ENCODE measurements at places on chromosomes 1 and 21.

- DNase-seq: no peak
Observed at GRCh38 chr1:219773110-219773509, 155.2 kb downstream of the SLC30A10 start.

GRCh38 chr1:162902416-162902815 is 41.4 kb upstream of the CCDC190 start:
- no peak for DNase-seq

DNA sequence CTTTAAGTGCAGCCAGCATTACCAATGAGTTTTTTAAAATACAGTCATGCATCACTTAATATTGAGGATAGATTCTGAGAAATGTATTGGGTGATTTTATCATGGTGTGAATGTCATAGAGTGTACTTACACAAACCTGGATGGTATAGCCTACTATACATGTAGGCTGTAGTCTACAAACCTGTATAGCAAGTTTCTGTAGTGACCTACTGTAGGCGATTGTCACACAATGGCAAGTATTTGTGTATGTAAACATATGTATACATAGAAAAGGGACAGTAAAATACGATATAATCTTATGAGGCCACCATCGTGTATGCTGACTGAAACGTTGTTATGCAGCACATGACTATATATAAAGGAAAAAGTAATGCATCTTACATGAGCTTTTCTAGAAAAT is 48.2 kb downstream of the RPE65 start:
- DNase-seq: no peak

GRCh38 chr1:23149114-23149513 is 19.5 kb downstream of the LUZP1 start:
- DNase-seq: no peak

DNA sequence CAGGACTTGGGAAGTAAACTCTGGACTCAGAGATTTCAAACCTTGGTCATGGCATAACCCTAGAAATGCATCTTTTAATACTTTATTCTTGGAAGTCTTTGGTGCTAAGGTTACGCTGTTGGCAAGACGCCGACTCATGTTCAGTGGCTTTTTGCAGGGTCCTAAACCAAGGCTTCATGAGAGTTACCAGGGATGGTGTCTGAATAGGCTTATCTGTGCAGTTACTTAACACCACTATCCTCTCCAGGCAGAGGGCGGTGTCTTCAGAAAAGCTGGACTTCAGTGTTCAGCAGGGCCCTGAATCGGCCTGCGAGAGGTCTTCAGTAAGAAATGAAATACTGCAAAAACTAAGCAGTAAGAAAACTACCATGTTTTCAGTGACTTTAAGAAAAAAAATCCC is 58.3 kb downstream of the SIM2 start:
- no peak for DNase-seq

GRCh38 chr1:183515002-183515689 is 42.8 kb downstream of the SMG7 start:
- no peak for DNase-seq

- no peak for DNase-seq
Observed at GRCh38 chr1:47675721-47676120, 237.9 kb downstream of the FOXD2 start.

DNA sequence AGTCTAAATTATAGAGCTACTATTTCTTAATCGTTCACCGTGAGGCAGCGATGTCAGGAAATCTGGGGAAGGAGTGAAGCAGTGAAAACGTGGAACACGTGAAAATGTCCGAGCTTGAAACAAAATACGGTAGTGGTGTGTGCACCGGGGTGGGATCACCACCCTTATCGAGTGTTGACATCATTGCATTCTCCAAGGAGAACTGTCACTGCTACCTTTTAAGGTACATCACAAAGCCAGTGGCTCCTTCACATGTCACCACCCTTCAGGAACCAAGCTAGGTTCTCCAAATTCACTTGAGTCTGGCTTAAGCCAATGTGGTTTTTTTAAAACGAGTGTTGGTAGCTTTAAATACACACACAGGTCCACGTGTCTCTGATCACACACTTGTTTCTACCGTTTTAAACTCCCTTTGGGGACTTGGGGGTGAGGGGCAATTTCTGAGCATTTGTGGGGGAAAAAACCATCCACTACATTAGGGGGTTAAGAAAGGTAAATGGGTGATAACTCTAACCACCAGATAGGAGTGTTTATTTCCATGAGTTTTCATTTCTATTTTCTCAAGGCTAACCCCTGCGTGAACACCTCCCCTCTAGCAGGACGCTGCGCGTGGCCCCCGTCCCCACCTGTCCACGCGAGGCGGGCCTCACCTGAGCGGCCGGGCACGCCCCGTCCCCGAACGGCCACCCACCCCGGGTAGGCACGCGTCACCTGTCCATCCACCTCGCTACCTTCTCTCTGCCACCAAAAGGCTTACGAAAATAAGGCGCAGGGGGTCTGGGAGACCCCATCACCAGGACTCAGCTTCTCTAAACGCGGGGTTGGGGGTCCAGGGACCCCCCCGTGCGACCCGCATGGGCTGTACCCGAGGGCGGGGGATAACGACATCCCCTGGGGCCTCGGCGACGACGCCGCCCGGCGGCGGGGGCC is 978 bp downstream of the PRDM15 start:
- DNase-seq: no peak

DNA sequence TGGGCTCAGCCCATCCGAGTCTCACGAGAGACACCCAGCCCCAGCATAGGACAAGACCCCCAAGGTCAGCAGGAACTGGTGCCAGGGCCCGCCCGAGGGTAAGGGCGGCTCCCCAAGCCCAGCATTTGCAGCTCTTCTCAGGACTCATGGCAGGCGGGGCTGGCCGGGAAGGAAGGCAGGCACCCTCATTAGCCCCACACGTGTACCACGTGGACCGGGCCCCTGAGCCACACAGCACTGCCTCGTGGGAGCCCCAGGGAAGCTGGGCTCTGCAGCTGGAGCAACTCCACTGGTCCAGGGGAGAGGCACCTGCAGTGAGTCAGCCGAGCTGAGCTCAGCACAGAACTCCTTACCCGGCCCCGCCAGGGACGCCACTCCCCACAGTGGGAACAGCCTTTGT is 97.7 kb upstream of the IFFO2 start:
- no peak for DNase-seq

DNA sequence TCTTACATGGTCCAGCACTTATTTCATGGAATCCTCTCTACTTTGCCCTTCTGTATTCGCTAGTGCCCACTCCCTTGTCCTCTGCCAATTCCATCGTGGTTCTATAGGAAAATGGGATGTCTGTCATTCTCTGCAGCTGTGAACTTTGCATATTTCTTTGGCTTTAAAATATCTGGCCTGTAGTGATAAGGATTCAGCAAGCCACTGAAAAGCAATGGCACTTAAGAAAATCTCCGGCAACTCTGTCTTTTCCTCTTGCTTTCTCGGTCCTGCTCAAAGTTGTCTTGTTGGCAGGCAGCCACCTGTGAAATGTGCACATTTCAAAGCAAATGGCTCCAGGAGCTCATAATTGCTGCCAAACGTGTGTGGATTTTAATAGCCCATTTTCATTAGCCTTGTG is 91.8 kb downstream of the CHD1L start:
- DNase-seq: no peak

DNA sequence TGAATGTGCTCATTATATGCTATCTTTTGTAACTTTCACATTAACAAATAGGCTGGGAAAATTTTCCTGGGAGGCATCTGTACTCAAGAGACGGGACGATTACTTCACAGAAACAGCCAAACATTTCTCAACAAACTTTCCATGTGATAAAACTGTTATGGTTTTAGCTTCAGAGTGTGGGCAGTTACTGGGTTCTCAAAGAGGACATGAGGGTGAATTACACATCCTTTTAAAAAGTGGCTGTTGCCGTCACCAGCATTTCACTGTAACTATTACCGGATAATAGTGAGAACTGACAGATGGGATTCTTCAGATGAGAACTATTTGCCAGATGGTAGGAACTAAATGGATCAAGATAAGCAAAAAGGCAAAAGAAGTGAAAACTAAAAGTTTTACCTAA is 109.1 kb downstream of the APP start:
- no peak for DNase-seq

Measured in neural crest cell (in vitro differentiated cells).